ENCODE measurements at places on chromosomes 12 and 14. TPM values are rescaled to one million over a fixed set of nuclear protein-coding genes. Genes with fewer than 3 reads are reported as not detected.

The ASCL1 gene
- total RNA-seq: not detected

The CSRP2 gene
- 54.1 TPM for total RNA-seq

The HCAR3 gene
- 0.12 TPM for total RNA-seq

The SIX4 gene
- total RNA-seq: 1.6 TPM

The TCL1A gene
- total RNA-seq: not detected

The SOCS2 gene
- total RNA-seq: 9.0 TPM

The GPRC5D gene
- not detected for total RNA-seq

The CD63 gene
- total RNA-seq: 733 TPM

The TMED8 gene
- 5.6 TPM for total RNA-seq

The RERG gene
- total RNA-seq: 3.8 TPM

The SERPINA1 gene
- 7.7 TPM for total RNA-seq

The ANAPC7 gene
- total RNA-seq: 31.8 TPM

The BDKRB1 gene
- not detected for total RNA-seq

The INHBE gene
- not detected for total RNA-seq

The TMEM229B gene
- 2.2 TPM for total RNA-seq

The DIO3 gene
- total RNA-seq: 0.15 TPM

The NRL gene
- 0.77 TPM for total RNA-seq

The CHFR gene
- 15.1 TPM for total RNA-seq

The GARIN6 gene
- total RNA-seq: not detected

The PRB3 gene
- total RNA-seq: not detected

The DLK1 gene
- total RNA-seq: 22.7 TPM

The PRH2 gene
- total RNA-seq: not detected

The RIPK3 gene
- 3.5 TPM for total RNA-seq

The SLC7A7 gene
- total RNA-seq: 4.7 TPM

The CCDC59 gene
- total RNA-seq: 28.1 TPM

The C12orf42 gene
- total RNA-seq: not detected

The AHNAK2 gene
- 2.5 TPM for total RNA-seq

The NCOR2 gene
- total RNA-seq: 142 TPM

The ANKS1B gene
- 2.5 TPM for total RNA-seq

The BBS10 gene
- 8.3 TPM for total RNA-seq

The GALNT9 gene
- total RNA-seq: 1.6 TPM

The FAIM2 gene
- total RNA-seq: 8.2 TPM

The ARHGEF40 gene
- total RNA-seq: 23.1 TPM

The ERC1 gene
- 43.0 TPM for total RNA-seq

The RNASE4 gene
- total RNA-seq: 8.1 TPM

The PZP gene
- 0.35 TPM for total RNA-seq

The CCDC196 gene
- total RNA-seq: not detected

The KLRC2 gene
- total RNA-seq: not detected

The SLC39A9 gene
- total RNA-seq: 18.4 TPM

The PLEKHD1 gene
- 0.37 TPM for total RNA-seq

The OTUB2 gene
- total RNA-seq: 0.52 TPM

The LRTM2 gene
- total RNA-seq: not detected

The HOXC11 gene
- total RNA-seq: not detected

The CIT gene
- total RNA-seq: 0.87 TPM

The CLEC1B gene
- not detected for total RNA-seq

The OR11G2 gene
- total RNA-seq: not detected

The KCNJ8 gene
- total RNA-seq: 55.5 TPM

The SCN8A gene
- total RNA-seq: 0.22 TPM

The CPM gene
- total RNA-seq: 6.6 TPM

The CRIP2 gene
- total RNA-seq: 1,036 TPM

The NAP1L1 gene
- 316 TPM for total RNA-seq

The OR5AU1 gene
- total RNA-seq: not detected

The PELI2 gene
- 1.6 TPM for total RNA-seq

The NFKBIA gene
- total RNA-seq: 96.4 TPM

The RNASE1 gene
- total RNA-seq: 283 TPM

The KERA gene
- not detected for total RNA-seq

The TOMM20L gene
- total RNA-seq: not detected

The GLI1 gene
- total RNA-seq: 0.37 TPM

Data from left ventricle myocardium superior (tissue), 1 donor.